ENCODE measurements at places on chromosomes 11 and 22.

DNA sequence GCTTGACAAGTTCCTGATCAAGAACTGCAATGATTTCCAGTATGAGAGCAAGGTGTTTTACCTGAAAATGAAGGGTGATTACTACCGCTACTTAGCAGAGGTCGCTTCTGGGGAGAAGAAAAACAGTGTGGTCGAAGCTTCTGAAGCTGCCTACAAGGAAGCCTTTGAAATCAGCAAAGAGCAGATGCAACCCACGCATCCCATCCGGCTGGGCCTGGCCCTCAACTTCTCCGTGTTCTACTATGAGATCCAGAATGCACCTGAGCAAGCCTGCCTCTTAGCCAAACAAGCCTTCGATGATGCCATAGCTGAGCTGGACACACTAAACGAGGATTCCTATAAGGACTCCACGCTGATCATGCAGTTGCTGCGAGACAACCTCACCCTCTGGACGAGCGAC is 12.0 kb downstream of the YWHAH start:
- no peak for DNase-seq

- no peak for DNase-seq
These were observed 8.6 kb downstream of the APOA4 start for GRCh38 chr11:116814502-116814901.

DNA sequence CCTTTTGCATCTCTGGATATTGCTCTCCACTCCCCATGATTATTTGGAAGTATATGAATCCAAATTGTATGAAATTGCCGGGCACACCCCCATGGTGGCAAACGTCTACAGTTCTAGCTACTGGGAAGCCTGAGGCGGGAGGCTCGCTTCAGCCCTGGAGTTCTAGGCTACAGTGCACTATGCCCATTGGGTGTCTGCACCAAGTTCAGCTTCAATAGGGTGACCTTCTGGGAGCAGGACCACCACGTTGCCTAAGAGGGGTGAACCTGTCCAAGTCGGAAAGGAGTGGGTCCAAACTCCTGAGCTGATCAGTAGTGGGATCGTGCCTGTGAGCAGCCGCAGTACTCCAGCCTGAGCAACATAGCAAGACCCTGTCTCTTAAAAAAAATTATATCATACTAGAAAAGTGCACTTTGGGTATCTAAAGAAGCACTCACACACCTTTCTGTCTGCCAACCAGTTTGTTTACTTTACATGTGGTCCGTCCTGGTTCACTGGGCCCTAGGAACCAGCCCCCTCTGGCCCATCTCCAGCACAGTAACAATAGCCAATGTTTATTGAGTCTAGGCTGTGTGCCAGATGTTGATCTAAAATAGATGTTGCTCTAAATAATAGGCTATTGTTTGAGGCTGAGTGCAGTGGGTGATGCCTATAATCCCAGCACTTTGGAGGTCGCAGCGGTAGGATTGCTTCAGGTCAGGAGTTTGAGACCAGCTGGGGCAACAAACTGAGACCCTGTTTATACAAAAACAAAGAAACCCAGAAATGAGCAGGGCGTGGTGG is 16.4 kb upstream of the KAT5 start:
- DNase-seq: no peak

DNA sequence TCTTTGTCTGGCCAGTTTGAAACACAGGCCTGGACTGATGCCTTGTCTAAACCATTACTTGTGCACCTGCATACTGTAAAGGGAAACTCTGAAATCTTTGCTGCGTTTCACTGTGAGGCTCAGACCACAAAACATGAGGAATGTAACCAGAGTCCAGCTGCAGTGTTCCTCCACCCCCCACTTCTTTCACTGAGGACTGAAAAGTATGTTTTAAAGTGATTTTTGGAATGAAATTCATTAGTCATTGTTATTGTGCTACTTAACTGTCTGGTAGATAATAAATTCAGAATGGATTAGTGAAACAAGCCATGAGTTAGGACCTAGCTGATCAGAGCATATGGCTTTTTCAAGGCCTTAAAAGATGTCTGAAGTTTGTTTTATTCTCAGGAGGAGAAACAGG is 181.2 kb downstream of the WNT11 start:
- no peak for DNase-seq

GRCh38 chr11:33634291-33634834 is 66.3 kb downstream of the C11orf91 start:
- no peak for DNase-seq

DNA sequence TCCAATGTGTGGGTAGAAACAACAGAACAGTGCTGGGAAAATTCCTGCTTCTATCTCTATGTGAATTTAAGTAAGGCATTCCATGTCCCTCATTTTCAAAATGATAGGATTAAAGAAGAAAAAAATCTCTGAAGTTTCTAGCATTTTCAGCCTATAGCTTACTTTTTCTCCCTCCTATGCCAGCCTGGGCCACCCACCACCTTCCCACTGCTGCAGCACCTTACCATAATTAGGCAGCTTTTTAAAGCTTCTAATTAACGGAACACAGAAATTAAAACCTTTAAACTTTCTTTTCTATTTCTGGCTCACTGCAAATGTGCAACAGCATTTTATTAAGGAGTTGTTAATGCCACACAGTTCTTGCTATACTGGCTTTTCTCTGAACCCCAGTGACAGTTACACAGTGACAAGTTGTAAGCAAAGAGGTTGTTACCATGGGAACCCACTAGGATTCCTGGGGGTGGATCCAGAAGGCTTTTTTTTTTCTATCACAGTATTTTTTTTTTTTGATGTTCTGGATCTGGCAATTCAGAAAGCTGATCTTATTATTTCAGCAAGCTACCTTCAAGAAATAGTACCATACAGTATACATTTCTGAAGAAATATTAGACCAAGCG is 20.2 kb downstream of the CELF1 start:
- DNase-seq: no peak

DNA sequence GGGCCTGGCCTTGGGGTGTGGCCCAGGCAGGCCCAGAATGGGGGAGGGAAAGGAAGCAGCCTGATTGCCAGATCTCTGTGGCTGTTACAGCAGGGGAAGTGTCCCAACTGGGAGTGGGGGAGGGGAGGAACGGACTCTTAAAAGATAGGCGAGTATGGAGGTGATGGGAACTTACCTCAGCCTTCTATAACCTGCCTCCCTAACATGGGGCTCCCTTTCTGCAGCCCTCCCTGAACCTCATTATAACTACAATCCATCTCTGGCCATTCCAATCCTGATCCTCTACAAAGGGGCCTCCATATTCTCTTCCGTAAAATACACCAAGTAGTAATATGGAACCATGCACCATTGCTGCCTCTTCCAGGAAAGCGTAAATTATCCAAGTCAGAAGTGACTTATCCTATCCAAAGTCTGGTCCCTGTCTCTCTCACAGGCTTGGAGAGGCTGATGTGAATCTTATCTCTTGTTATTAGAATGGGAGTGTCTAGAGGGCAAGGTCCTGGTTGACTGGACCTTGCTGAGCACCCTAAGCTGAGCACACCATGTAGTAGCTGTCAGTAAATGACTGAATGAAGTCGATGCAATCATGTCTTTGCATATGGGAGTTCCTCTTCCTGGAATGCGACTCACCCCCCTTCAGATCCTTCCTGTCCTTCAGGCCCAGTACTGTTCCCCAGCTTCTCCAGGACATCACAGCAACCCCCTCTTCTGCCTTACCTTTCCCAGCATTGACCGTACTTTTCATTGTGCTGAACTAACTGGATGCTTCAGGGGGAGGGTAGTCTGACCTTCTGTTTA is 5.9 kb downstream of the RHOG start:
- DNase-seq: no peak

- no peak for DNase-seq
These were observed 21.6 kb downstream of the ZNF195 start for GRCh38 chr11:3357302-3357701.

DNA sequence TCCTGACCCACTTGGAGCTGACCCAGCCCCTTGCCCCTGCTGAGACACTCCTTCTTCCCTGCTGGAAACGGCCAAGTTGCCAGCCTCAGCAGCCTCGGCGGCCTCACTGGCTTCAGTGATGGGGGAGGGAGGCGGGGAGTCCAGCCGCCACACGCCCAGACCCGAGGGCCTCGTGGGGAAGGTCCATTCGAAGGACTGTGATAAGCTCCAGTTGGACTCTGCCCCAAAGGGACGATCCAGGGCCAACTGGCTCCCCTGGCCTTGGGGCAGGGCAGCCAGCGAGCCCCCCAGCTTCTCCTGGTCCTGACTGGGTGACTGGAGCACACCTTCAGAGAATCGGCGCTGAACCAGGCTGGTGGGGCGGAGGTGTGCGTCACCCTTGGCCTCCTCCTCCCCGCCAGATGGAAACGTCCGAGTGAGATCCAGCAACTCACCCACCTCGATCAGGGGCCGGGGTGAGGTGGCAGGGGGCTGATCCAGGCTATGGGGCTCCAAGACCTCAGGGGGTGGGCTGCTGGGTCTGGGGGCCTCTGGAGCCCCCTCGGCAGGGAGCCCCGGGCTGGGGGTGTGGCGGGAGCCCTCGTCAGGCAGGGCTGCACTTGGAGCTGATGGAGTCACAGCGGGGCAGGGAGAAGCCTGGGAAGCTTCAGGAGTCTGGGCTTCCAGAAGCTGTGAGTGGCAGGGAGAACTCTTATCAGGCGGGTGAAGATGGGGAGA is 11.5 kb downstream of the TNKS1BP1 start:
- DNase-seq: no peak

GRCh38 chr11:69476509-69476961 is 4.9 kb upstream of the LINC01488 start:
- DNase-seq: no peak

- DNase-seq: no peak
These were observed 7.3 kb downstream of the ADORA2A start for GRCh38 chr22:24434471-24435322.

DNA sequence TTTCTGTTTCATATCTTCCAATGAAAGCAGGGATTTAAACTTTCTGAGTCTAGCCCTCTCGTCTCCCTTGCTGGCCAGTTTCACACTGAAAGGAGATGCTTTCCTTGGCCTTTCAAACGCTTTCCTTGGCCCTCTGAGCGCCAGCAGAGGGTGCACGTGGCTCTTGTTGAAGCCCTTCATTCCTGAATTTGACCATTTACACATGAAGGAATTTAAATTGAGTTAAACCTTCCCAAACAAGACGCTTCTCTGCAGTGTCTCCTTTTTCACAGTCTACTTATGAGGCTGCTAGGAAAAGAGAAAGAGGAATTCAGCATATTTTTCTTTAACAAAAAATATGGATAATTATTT is 21.6 kb downstream of the NNMT start:
- DNase-seq: no peak

GRCh38 chr11:1844221-1845094 is 5.7 kb downstream of the TNNI2 start:
- no peak for DNase-seq

- no peak for DNase-seq
These were observed 158.7 kb upstream of the PDGFD start for GRCh38 chr11:104322696-104323095.

DNA sequence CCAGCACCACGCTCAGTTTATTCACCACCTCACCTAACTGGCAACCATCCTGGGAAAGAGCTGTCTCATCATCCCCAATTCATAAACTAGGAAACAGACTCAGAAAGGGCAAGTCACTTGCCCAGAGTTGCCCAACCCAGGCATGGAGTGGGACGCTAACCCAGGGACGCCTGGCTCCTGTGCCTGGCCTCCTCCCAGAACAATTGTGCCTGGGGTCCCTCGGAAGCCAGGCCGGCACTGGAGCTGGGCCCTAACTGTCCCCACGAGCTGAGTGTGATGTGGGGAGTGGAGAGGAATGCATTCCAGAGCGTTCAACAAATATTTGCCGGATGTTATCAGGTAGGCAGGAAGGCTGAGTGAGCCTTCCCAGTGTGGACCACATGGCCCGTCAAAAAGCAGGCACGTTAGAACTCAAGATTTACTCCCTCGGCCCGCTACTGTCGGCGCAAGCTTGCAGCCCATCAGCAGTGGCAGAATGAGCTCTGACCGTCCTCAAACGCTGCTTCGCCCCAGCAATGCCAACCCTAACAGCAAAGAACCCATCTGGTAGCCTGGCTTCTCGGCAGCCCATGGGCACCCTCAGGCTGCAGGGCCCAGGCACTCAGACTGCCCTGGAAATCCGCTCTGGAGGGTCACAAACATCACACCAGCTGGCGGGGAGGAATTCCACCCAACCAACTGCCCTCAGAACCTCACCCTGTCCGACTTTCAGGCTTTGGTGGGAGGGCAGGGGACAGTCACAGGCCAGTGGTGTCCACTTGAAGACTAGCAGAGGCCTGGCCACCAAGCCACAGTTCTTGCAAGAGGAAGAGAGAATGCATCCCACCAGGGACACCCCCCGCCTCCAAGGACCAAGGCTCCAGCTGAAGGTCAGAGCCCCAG is 35.6 kb downstream of the MYH9 start:
- no peak for DNase-seq

GRCh38 chr11:133726542-133726941 is 118.8 kb downstream of the SPATA19 start:
- DNase-seq: no peak

- no peak for DNase-seq
These were observed 136.8 kb downstream of the NXPE2 start for GRCh38 chr11:114815176-114815575.

GRCh38 chr22:44205516-44206329 is 25.0 kb downstream of the PARVG start:
- no peak for DNase-seq

DNA sequence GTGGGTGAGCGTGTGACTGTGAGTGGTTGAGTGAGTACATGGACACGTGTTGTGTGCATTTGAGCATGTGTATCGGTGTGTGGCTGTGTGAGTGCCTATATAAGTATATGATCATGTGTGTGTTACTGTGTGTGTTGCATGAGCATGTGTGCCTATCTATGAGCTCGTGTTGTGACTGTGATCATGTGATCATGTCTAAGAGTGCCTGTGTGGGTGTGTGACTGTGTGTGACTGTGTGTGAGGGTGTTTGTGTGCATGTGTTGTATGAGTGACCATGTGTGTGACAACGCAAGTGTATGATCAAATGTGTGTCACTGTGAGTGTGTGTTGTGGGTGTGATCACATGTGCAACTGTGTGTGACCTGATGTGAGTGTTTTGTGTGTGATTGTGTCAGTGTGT is 88.8 kb downstream of the UBASH3B start:
- DNase-seq: no peak

GRCh38 chr11:73972620-73973449 is 9.8 kb downstream of the UCP2 start:
- DNase-seq: no peak

Measured in HuH-7 (cell line).